Inflammatory macrophage treated with lipopolysaccharide for 1 hour (primary cell): ENCODE measurements at places on chromosomes 2 and 18.

DNA sequence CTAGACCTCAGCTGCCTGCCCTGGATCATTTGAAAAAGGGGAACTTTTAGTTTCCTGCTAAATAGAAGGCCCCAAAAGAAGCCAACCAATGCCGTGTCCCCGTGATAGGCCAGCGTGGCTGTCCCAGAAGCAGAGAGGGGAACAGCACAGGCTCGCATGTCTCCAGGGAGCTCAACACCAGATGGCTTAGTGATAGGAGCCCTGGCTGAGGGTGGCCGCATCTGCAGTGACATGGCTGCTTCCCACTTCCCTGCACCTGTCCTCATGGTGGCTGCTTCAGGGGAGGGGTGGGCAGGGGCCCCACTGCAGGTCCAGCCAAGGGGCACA lies 79.6 kb downstream of the MBP start:
- DNase-seq = peak; percentile 65

GRCh38 chr2:20225294-20226151 lies 593 bp upstream of the SDC1 start:
- no peak for DNase-seq

DNA sequence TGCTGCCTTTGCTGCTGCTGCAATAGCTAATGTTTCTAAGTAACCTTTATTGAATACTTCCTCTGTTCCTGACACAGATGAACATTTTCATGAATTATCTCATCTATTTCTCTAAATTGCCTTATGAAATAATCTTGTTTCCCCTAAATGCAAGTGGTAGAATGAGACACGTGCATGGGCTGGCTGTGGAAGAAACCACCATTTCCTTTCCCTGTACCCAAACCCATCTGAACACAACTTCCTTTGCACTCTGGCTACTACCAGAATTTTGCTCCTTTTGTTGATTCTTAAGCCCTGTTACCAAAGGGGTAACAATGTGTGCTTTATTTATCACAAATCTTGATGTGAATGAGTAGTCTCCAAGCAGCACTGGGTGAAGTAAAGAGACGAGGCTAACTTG lies 29.2 kb downstream of the AKAIN1 start:
- no peak for DNase-seq

- no peak for DNase-seq
Measured at GRCh38 chr2:875687-876615, 74.7 kb upstream of the SNTG2 start.

DNA sequence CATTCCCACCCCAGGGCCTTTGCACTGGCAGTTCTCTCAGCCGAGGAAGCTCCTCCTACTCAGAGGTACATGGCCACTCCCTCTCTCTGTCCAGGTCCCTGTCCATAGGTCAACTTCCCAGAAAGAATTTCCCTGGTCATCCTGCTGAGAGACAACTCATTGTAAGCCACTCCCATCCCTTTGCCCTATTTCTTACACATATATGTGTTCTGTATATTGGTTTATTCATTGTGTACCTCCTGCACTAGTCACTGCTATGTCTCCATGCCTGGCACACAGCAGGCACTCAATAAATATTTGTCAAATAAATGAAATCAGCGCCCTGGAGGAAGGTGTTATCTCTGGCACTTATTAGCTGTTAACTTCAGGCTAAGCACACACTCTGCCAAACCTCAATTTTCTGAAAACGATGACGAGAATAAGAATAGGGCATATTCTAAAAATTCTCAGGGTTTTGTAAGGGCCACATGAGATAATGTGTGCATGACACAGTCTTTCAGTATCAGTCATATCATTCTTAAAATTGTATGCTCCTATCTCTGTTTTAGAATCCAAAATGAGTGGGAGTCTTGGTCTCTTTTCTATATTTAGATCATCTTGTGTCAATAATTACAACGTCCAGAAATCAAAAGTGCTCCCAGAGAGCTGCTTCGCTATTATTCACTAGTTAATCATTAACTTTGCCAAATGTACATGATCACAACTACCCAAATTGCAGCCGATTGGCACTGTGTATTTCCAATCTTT lies 198.0 kb downstream of the ALK start:
- DNase-seq = no peak

DNA sequence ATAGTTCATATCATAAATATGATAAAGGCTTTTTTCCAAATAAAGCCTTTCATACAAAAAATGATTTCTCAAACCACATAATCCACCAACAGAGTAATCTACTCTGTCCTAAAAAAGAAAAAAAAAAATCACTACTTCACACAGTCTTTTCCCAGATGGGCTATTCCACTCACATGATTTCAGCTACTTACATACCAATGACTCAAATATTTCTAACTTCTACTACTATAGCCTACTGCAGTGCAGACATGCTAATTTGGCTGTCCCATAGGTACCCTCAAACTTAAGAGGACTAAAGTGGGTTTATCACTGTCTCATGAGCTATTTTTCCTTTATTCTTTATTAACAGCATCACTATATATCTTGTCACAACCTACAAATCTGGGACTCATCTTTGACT lies 57.4 kb downstream of the SLC66A3 start:
- DNase-seq = no peak
